ENCODE measurements at places on chromosomes 3 and 15.

DNA sequence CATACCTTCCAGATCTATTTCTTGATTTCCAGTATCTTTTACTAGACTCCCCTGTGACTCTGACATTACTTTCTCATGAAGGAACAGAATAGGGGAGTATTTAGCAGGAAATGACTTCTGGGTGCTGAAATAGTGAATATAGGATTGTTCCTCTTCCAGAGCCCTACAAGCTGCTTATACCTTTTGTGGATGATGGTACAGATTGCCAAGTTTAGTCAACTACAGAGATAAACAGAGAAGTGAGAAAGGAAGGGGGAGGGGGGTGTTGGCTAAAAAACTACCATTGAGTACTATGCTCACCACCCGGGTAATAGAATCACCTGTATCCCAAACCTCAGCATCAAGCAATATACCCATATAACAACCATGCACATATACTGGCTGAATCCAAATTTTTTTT is 298.3 kb upstream of the GPR149 start:
- DNase-seq = no peak

- DNase-seq = peak; percentile 65
Observed at GRCh38 chr3:151660885-151661284, 72.8 kb upstream of the AADACL2 start.

GRCh38 chr3:29503958-29504357 is 223.1 kb downstream of the RBMS3 start:
- DNase-seq = peak; percentile 13

- DNase-seq = no peak
Observed at GRCh38 chr3:81676706-81677456, 84.6 kb downstream of the GBE1 start.

- DNase-seq = peak; percentile 88
Observed at GRCh38 chr3:136142592-136142991, 53.5 kb downstream of the MSL2 start.

- DNase-seq = no peak
Observed at GRCh38 chr3:30598668-30599545, 7.5 kb upstream of the TGFBR2 start.

GRCh38 chr3:175186511-175186910 is 327.4 kb downstream of the NAALADL2 start:
- peak; percentile 39 for DNase-seq

DNA sequence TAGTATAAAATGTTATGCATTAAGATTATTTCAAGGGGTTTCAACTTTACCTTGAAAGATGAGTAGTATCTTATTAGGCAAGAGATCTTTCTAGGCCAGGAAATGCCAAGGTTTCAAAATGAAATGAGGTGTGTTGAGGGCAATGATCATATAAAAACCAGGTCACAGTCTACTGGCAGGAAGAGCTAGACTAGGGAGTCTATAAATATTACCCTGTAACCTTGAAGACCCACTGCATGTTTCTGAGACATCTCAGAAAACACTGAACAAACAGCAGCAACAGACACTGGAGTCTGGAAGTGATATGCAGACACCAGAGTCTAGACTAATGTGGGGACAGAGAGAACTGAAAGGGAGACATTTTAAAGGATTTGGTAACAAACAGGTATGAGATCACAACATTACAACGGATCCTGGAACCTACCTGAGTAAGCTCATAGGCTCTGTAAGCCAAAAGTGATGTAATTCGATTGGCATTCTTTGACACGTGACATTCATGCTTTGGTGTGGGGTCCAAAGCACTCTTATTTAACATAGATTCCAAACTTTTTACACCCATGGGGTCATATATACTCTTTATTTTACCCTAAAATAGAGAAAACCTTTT is 15.0 kb downstream of the TASOR start:
- DNase-seq = no peak

DNA sequence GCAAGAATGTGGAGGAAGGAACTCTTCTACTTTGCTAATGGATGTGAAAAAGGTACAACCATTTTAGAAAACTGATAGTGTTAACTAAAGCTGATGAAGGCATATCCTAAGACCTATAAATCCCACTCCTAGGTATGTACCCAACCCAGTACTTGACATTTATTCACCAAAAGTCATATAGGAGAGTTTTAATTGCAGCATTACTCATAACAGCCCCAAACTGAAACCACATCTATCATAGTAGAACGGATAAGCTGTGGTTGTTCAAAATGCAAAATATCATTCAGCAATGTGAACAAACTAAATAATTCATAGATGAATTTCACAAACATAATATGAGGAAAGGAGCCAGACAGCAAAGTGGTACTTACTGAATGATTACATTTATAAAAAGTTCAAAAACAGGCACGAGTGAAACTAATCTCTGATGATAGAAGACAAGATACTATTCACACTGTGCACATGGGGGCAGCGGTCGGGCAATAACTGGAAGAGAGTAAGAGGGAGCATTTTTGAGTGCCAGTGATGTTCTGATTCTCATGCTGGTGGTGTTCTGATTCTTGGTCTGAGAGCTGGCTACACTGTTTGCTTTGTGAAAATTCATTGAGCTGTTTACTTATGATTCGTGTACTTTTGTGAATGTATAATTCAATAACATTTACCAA is 34.3 kb downstream of the GOLIM4 start:
- no peak for DNase-seq

- DNase-seq = peak; percentile 32
Observed at GRCh38 chr3:12999147-13000140, 73.8 kb downstream of the IQSEC1 start.

DNA sequence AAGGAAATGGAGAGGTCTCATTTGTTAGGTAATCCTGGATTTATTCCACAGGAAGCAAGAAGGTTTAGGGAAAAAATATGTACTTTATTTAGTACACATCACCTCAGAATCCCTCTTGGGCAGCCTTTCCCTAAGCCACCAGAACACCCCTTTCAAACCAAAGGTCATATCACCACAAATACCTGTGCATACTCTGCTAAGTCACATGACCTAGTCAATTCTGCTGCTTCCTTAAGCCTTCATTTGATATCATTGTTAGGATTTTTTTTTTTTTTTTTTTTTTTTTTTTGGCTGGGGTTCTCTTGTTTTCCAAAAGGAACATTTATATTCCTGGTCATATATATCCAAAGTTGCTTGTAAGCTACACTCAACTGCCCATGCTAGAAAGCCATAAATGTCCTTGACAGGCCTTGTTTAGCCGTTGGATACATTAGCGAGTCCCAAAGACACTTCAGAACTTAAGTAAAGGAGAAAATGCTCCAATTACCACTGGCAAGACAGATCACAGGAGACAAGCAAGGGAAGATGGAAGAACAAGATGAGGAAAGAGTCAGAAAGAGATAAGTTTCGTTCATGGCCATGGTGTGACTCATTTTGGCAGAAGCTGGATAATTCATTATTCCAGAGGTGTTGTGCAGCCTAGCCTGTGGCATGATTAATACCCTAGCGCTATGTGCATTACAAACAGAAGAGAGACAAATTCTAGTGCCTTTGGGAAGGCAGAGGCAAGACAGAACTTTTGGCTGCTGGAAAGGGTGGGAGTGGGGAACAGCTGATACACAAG is 155.6 kb upstream of the SLC2A2 start:
- DNase-seq = peak; percentile 69

DNA sequence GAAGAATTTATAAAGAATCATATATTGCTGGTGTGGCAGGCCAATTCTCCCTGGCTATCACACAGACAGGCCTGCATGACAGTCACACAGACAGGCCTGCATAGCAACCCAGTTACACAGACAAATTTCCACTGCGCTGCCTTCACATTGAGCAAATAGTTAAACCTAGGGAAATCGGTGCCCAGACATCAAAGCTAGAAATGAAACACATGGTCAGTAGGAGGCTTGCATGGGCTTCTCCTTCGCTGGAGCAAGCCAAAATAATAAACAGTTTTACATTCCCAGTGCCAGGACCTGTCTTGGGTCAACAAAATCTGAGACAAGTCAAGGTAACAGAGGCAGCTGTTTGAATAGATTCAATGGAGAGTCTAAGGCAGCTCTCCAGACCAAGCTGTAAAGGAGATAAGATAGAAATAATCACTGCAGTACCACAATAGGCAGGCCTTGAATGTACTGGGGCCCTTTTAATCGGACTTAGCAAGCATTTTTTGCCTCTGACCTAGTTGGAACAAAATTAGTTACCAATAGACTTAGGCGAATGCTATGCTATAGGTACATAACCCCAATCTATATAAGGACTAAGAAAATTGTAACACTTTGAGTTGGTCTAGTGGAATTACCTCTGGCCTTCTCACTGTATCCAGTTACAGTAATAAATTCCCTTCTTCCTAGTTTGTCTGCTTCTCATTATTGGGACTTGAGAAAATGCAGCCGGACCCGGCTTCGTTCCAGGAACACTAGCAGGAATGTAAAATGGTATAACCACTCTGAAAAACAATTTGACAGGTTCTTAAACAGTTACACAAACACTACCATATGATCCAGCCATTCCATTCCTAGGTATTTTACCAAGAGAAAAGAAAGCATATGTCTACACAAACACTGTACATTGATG is 274.7 kb upstream of the UBE2E2 start:
- peak; percentile 13 for DNase-seq

DNA sequence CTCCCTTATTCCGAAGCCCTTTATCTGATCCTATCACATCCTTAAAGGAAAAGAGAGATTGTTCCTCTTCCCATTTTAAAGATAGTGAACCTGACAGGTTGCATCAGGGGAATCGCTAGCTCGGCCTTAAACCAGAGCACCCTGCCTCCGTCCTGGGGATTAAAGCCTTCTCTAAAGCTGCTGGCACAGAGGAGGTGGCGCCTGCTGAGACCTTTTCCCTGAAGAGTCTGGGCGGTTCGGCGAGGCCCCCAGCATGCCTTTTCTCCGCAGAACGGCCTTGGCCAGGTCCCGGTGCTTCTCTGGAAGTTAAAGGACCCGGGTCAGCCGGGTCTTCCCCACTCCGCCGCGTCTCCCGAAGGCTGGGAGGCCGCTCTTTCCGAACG is 593 bp downstream of the FAM219B start:
- DNase-seq = peak; percentile 28

GRCh38 chr3:45105855-45106671 is 40.1 kb downstream of the CDCP1 start:
- peak; percentile 91 for DNase-seq

DNA sequence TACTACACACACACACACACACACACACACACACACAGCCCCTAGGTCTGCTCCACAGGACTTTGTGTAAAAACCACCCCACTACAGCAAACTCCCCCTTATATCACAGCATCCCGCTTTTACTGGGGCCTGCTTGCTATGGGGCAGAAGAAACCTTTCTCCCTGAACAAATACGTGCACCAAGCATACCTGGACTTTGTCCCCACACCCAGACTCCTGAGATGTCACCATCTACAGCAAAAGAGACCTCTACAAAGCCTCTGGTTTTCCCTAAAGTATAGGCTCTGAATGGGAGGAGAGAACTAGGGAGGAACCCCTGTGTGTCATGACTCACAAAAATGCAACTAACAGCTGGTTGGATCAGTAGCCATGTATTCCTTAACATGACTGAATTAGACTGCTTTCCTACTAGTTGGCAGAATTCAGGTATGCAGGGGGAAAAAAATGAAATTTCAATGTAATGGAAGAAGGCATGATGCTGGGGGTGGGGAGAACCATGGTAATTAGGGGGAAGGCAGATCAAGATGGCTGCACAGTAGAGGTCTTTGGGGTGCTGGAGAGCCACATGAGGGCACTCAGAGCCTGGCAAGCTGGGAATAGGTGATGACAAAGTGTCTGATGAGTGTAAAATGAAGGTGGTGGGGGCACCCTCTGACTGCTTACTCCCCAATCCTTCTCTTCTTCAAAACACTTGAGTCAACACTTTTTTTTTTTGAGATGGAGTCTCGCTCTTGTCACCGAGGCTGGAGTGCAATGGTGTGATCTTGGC is 45.9 kb downstream of the DAPK2 start:
- peak; percentile 29 for DNase-seq

DNA sequence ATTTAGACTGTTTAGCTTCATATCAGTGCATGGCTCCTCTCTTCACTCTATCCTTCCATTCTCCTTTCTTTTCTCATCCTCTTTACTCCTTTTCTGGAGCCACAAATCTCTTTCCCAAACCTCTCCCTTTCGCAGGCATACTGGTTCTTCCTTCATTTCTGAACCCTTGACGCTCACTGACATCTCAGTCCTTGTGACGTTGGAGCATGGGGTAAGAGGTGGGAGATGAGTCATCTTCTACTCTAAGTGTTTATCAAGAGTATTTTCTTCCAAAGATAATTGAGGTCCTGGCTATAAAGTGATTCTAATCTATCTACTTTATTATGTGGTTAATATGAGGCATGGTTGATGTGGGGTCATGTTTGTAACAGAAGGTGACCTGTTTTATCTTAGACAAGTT is 414.2 kb downstream of the AGBL1 start:
- DNase-seq = no peak

GRCh38 chr3:47007482-47008233 is 28.2 kb downstream of the NBEAL2 start:
- no peak for DNase-seq

- peak; percentile 55 for DNase-seq
Observed at GRCh38 chr3:154904328-154904727, 175.8 kb upstream of the MME start.

DNA sequence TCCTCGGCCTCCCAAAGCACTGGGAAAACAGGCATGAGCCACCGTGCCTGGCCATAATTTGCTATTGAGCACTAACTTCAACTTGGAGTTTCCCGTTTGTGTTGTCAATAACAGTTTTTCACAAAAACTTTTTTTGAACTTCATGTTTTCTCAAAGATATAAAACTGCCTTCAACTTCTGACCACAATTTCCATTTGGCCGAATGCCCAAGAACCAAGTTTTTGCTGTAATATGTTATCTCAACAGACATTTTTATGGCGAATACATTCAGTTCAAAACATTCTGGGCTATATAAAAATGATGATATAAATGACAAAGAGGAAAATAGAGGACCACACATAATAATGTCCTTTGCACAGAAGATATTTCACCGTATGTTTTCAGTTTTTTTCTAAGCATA is 56.4 kb downstream of the NEDD4 start:
- peak; percentile 69 for DNase-seq

- DNase-seq = peak; percentile 74
Observed at GRCh38 chr15:49645941-49646340, 25.1 kb downstream of the DTWD1 start.

- no peak for DNase-seq
Observed at GRCh38 chr3:9111417-9111816, 138.0 kb downstream of the SRGAP3 start.
